ENCODE measurements at places on chromosomes 2 and 18.

GRCh38 chr2:215171796-215172195, 33.4 kb upstream of the ABCA12 start:
- no peak for DNase-seq

DNA sequence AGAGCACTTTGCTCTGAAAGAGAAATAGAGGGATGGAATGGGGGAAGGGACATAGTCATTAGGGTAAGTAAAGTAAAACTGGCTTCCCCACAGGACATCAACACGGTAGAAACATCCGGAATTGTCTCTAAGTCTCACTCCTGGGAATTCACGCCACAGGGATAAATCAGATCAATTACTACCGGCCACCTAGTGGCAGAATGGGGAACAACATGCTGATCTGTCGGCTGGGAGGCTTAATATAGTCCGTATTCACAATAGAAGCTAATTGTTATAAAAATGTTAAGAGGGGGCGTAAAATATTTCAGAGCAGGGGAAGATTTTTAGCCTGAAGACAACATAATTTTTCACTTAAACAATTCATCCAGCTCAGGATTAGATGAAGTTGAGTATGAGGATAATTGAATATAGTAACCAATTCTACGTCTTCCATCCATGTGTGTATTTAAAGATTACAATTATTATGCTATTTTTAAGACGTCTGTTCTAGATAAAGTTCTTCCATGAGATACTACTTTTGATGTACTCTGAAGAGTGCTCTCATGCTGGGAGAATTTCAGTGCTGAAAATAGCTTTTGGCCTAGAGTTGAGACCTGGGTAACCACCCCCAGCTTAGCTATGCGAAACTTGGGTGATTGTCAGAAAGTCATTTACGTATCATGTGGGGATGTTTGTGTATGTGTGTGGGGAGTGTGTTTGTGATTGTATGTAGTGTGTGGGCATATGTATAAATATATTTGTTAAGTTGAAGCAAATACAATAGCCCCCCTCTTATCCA, 65.7 kb downstream of the LRRTM1 start:
- DNase-seq: peak; percentile 13

DNA sequence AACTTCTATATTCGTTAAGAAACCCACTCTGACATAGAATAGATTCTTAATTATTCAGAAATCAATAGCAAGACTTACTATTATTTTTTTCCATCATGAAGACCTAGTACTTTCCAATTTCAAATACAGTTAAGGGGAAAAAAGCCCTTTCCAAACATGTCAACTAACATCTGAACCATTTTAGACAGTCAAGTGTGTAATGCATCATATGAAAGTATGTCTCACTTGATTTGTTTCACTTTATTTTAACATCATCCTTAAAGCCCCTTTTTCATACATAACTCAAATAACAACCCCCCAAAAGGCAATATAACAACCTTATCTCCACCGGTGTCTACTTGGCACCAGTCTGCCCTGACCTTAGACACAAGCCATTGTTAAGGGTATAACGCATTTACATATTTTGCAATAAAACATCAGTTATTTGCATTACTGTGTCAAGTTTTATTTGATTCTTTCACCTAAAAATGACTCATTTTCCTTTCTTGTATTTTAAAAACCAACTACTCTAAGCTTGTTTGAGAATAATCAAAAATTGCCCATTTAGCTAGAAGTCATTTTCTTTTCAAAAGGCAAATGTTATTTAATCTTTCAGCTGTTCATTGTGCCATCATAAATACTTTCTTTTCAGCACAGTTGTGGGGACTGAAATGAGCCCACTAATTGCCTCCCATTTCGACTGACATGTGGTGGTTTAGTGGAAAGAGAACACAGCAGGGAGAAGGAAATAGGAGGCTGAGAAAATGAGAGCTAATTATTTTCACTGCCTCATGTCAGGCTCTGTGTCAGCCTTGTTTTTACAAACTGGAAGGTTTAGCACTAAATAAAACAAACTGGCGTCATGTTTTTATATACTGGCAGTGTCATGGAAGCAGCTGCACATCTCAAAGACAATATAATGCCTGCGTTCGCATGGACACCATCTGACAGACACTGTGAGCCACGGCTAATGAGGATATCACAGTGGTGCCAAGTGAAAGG, 104.7 kb upstream of the CDCA7 start:
- peak; percentile 44 for DNase-seq

DNA sequence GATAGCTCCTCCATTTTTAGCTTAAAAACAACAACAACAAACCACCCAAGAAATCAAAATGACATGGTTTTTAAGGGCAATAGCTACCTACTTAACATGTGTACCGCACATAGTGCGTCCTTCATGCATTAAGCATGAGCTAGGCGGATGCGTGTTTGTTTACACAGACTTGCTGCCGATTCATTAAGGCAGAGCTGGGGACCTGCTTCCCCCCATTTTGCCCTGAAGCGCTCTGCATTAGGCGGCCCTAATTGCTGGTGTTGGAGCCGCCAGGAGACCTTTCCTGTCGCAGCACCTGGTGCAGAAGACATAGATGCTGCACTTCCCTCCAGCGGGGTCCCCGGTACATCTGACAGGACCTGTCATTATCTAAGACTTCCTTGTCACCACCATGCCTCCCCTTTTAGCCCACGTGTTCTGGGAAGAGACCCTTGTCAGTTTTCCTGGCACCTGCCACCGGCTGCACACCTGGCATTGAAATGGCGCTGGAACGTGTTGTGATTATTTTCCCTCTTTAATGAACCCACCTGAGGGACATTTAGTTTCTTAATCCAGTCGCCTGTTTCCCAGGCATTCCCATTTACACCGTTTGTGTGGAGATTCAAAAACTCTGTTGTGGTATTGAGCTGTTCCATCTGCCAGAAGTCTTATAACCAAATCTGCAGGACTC, 261.1 kb upstream of the RAB12 start:
- no peak for DNase-seq

- DNase-seq: peak; percentile 67
Measured at GRCh38 chr2:158725441-158725891, 69.7 kb upstream of the DAPL1 start.

DNA sequence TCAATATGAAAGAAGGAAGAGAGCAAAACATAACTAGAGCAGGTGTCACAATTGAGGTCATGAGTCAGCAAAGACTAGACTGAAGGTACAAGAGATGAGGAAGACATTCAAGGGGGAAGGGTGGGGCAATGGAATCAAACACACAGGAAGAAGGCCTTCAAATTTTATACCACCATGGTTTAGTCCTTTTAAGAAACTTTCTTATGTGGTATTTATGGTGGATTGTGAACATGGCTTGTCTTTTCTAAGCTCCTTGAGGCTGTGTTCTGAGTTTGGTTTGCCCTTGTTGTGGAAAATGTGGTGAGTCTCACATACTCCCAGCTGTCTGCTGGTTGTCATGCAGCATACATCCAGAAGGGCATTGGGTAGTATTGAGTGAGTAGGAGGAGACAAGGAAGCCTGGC, 62.1 kb downstream of the NABP1 start:
- DNase-seq: no peak

GRCh38 chr2:203670939-203671338, 35.5 kb upstream of the CD28 start:
- no peak for DNase-seq

GRCh38 chr2:76316691-76317090, 606.0 kb upstream of the GCFC2 start:
- DNase-seq: no peak

- DNase-seq: no peak
Measured at GRCh38 chr2:46157966-46158310, 139.3 kb upstream of the EPAS1 start.

- DNase-seq: no peak
Measured at GRCh38 chr18:52131845-52132244, 208.2 kb upstream of the DCC start.

DNA sequence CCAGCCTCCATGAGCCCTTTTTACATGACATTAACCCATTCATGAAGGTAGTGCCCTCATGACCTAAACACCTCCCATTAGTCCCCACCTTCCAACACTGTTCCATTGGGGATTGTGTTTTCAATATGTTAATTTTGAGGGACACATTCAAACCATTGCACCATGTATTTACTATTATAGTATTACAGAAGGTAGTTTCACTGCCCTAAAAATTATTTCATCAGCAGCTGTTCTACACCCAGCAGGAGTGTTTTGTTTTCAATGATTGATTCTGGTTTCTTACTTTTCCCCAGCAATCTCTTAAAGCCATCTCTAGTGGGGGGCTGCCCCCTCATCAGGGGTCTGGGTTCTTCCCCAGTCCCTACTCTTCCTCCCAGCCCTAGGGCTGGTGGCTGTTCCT, 71.9 kb downstream of the CERS6 start:
- no peak for DNase-seq

GRCh38 chr2:48283586-48284269, 246.2 kb upstream of the STON1 start:
- no peak for DNase-seq

- DNase-seq: peak; percentile 19
Measured at GRCh38 chr2:12835733-12836132, 119.0 kb downstream of the TRIB2 start.

GRCh38 chr2:172742931-172743540, 7.4 kb downstream of the RAPGEF4 start:
- DNase-seq: no peak

DNA sequence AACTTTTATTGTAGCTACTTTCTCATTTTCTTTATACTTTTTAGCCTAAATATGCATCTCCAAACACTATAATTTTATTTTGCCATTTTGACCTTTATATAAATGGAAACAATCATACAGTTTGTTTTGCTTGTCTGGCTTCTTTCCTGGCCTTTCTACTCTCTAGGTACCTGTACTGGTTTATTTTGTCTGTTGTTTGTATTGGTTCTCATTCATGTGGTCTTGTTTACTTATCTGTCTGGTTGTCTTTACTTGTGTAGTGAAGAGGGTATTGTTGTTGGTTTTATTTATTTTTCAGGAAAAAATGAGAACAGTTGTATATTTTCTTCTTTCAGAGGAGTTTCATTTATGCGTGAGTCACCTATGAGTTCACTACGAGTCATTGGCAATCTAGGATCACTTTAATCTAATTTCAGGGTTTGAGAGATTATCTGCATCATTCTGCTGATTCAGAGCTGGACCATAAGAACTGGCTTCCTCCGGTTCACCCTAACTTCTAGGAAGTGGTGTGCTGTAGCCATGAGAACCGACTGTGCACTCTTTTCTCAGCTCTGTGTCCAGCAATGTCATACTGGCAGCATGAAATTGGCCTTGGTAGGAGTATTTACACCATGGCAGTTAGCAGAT, 33.1 kb upstream of the HDAC4 start:
- no peak for DNase-seq

- DNase-seq: no peak
Measured at GRCh38 chr18:79405019-79405780, 9.5 kb downstream of the NFATC1 start.

- DNase-seq: no peak
Measured at GRCh38 chr18:62767321-62767720, 52.0 kb downstream of the PHLPP1 start.

GRCh38 chr2:110858993-110859701, 126.8 kb downstream of the ACOXL start:
- peak; percentile 81 for DNase-seq

Data from tongue (tissue), 3 donors.